ENCODE measurements at places on chromosomes 11 and 22.
A peak's percentile ranks its signal among the peaks of the same experiment; 100 is the strongest.

DNA sequence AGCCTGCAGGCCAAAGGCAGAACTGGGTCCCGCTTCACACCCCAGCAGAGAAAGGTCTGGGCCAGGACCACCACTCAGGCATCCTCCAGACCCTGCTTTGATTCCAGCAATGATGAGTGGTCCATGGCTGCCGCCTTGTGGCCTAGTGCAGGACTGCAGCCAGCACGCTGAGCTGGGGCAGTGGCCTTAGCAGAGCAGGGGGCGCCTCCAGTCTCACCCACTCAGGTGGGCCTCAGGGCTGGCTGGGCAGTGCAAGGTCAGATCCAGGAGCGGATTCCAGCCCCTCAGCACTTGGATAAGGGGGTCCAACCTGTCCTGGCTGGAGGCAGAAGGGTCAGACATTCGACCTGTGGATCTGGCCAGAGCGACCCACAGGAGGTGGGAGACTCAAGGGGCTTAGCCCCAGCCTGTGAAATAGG is 9.6 kb upstream of the PDE2A start:
- DNase-seq: peak; percentile 49

GRCh38 chr11:95055283-95055897 is 6.2 kb downstream of the KDM4F start:
- no peak for DNase-seq

GRCh38 chr22:23894710-23895598 is 771 bp downstream of the MIF start:
- peak; percentile 63 for DNase-seq

GRCh38 chr11:60942970-60943565 is 8.9 kb downstream of the SLC15A3 start:
- DNase-seq: no peak

DNA sequence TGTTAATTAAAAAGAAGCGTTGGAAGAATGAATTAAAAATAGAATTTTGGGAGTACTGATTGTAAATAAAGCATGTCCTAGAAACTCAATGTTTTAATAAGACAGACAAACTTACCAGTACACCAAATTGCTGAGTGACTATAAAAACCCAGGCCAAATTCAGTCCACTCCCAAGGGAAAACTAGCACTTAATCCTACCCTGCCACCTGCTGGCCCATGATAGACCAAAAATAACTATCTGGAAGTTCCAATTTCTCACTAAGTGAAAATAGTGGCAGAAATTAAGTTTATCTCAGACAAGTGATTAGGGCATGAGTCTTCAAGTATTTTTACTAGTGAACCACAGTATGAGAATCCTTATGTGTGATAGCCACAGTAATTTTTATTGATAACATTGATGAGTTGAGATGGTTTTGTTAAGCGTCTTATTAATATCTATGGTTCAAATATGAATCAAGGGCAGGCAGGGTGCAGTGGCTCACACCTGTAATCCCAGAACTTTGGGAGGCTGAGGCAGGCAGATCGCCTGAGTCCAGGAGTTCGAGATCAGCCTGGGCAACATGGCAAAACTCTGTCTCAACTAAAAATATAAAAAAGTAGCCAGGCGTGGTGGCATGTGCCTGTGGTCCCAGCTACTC is 9.8 kb upstream of the DDX10 start:
- no peak for DNase-seq

- no peak for DNase-seq
Measured at GRCh38 chr11:84407091-84407490, 1120.9 kb upstream of the CCDC90B start.

- DNase-seq: no peak
Measured at GRCh38 chr11:129280027-129280811, 88.1 kb upstream of the ARHGAP32 start.

DNA sequence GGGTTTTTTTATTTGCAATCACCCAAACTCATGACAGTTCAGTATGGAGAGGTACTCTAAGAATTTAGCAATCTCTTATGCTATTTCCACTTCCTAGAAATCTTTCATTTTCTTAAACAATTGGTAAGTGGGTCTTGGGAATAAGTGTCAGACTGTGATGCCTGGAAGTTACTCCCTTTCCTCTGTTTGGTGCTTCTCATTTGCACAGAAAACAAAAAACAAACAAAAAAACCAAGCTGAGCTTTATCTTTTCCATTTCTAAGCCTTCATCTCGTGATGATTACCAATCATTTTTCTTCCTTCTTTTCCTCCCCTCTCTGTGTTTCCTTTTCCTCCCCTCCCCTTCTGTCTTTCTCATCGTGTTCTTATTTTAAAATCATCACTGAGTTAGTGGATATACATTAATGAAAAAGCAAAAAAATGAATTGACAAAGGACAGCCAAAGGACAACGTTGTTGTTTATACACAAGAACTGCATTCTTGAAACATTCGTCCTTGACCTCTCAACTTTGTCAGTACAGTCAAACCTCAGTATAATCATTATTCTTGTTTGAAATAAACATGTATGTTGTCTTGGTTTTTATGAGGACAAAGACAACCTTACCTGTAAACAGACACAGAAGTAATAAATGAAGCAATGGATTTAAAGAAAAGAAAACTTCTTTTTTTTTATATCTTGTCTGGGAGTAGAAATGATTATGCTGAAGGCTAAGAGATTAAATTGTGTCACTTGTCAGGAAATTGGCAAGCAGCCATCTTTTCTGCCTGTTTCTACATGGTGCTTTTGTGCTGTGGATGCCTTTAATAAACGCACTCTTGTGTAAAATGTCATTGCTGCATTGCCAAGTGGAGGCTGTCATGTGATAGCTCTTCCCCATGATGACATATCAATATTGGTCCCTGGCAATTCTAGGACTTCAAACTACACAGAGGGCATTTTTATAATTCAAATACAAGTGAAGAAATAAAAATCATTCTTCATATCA is 803.2 kb upstream of the CCDC90B start:
- no peak for DNase-seq

- DNase-seq: no peak
Measured at GRCh38 chr22:19442166-19442565, 5.3 kb downstream of the C22orf39 start.

DNA sequence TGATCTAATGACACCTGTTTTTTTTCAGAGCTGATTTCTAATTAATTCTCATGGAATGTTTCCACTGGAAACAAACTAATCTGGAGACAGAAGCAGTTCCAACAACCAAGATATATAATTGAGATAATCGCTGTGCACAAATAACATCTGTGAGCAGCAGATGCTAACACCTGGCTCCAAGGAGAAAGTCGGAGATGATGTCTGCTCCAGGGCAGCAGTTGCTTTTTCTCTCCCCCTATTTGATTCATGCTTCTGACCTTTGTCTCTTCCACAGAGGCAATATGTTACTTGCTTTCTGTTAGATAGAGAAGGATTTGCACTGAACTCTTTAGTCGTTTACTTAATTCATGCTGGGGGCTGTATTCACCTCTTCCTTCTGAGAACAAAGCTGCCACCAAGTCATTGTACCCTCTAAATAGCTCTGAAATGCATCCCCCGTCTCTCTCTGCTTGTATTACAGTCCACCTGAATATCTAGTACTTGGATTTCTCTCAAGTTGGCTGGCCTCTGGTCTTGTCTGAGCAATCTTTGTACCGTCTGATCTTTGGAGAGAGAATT is 187.4 kb downstream of the MYO18B start:
- no peak for DNase-seq

DNA sequence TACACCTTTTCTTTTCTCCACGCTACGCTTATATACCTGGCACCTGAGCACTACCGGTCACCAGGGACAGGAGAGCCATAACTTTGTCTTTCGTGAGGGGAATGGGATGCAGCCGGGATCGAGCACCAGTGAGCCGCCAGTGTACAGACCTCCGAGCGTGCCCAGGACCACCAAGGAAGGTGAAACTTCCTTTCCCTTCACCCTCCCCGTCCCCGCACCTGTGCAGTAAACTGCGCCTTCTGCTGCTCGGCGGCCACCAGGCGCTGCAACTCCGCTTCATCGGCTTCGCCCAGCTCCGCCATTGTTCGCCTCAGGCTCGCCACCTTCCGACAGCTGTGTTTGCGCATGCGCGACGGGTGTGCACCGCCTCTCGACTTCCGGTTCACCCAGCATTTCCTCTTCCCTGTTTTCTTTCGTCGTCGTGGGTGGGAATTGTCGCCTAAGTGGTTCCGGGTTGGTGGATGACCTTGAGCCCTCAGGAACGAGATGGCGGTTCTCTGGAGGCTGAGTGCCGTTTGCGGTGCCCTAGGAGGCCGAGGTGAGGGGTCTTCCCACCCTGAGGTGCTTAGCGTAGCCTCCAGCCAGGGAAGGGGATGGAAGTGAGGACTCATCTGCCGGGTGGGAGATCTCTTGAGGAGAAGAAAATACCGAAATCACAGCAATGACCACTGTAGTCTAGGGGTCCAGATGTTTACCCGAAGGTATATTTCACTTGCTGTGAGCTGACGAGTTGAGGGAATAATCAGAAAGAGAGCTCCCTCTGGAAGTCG is at the start of the genes SDHD and TIMM8B:
SDHD (plus strand) TSS at position 452 of the 770 bp plus-strand sequence; CDS start at position 487, 35 bp downstream.
TIMM8B (minus strand) TSS at position 335 of the 770 bp plus-strand sequence; CDS start at position 302, 33 bp downstream.
- DNase-seq: peak; percentile 96

DNA sequence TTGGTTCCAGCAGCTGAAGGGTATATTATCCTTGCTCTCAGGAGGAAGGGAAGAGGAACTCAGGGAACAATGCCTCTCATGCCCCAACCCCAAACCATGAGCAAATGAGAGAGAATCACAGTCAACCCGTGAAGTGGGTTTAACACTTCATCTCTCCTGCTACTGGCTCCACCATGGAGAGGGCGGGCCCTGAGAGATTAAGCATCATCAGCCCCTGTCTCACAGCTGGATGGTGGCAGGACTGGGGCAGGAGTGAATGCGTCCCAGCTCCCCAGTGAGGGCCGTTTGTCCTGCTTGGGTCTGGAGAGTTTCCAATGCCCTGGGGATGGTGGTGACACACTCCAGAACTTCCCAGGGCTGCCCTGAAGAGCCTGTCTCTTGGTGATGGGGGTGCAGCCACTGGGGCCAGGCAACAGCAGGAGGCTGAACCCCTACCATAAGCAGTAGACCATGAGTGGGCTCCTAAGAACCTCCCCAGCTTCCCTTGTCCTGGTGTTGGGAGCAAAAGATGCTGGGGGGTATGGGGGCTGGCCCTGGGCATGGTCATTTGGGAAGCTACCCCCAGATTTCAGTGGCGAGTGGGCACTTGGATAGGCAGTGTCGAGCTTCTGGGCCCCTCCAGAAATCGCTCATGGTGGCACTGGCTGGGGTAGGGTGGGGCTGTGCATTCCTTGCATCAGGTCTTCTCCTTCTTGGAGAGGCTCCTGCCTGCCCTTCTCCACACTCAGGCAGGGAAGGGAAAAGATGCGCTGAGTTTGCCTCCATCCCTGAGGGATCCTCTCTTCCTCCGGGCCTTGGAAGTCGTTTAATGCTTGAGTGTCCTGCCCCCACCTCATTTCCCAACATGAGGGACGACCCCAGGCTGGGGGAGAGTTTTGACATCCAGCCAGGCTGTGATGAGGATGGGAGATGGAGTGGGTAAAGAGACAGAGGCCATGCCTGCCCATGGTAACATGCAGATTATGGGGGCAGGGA is 157.5 kb downstream of the ST3GAL4 start:
- no peak for DNase-seq

DNA sequence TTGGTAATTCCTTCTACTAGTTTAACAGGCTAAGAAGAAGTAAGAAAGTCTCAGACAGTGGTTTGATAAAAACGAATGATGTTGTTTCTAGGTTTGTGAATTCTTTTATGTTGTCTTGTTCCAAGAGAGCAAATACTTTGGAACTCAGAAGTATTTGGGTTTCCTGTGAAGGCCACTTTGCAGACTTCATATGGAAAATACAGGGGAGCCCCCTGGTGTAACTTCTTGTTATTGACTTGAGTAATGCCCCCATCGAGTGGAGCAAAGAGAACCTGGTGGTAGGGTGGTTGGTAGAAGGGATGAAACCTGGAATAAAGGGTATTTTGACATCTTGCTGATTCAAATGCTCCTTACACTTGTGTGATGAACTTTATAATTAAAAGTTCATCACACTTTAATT is 40.0 kb upstream of the PTH start:
- DNase-seq: no peak

DNA sequence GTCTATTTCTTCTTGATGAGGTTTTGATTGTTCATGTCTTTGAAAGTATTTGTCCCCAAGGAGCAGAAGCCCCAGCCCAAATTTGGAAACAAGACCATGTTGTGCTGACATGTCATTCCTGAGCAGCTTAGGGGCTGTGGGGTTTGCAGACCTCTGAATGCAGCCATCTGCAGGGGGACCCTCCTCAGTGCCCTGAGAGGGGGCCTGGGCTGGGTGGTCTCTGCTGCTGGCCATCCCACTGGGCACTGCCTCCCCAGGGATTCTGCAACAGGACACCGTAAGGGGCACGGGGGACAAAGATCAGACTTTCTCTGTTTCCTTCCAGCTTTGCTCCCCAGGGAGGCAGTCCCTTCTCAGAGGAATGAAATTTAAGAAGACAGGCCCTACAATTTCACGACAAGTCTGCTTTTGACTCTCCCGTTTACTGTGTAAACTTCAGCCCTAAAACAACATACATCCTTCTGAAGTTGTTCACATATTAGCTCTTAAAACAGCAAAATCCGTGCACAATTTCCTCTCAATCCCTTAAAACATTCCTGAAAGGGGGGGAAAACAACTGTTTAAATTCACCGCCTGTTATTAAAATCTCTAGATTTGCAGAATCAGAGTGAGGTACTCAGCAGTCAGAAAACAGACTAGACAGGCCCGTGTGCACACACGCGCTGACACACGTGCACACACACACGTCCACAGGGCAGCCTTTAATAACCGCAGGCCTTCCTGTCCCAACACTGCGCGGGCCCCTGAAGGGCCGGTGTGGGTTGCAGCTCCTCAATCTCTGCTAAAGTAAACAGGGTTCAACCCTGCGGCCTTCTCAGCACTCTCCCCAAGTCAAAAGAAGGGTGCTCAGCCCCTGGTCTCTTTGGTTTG is 109.8 kb downstream of the KCNQ1 start:
- DNase-seq: no peak

- DNase-seq: no peak
Measured at GRCh38 chr11:31233425-31233824, 136.1 kb downstream of the DCDC1 start.

- DNase-seq: no peak
Measured at GRCh38 chr11:11491014-11491413, 130.8 kb downstream of the GALNT18 start.

DNA sequence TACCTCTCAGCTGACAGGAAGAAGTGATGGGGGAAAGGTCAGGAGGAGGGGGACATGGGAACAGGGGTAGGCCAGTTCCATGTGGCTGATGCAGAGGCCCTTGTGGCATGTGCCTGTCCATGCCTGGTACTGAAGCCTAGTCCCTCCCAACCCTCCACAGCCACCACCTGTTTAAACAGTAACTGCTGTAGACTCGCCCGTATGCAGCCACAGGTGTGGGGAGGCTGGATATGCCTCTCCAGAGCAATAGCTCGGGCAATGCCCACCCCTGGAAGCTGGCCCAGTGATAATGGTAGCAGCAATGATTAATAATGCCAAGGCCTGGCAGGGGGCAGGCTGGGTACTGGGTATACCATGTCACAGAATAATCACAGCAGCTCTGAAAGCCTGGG is 2.3 kb downstream of the SMTN start:
- no peak for DNase-seq

DNA sequence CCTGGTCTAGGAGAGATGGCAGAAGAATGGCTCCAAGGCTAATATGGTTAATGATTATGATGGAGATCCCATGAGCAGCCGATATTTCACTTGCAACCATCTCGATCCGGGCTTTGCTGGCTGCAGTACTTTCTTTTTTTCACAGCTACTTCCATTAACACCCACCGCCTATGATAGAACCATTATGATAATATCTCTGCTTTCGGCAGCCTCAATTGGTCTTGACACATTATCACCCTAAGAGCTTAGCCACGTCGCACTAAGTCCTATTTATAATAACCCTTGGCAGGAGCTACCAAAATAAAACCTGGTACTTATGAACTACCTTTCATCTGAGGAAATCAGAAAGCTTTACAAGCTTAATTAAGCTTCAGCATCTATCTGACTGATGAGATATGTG is 7.6 kb upstream of the FJX1 start:
- DNase-seq: no peak

- no peak for DNase-seq
Measured at GRCh38 chr22:36135306-36135980, 25.1 kb downstream of the APOL3 start.

Data from activated T-helper 1 cell treated with anti-CD3 and anti-CD28 coated beads, Interleukin-12 subunit alpha, Interleukin-12 subunit beta, Interleukin-2, Interleukin-4 antibody, amounts not matched to agents 30 ng/mL and 10 ng/mL and 1 ng/mL, durations not matched to agents 14 hours and 24 hours and 36 hours (primary cell).